AG09309 (cell line): ENCODE measurements at places on chromosomes 16 and 17.

- no peak for DNase-seq
Observed at GRCh38 chr17:31686495-31686894, 172.5 kb downstream of the COPRS start.

DNA sequence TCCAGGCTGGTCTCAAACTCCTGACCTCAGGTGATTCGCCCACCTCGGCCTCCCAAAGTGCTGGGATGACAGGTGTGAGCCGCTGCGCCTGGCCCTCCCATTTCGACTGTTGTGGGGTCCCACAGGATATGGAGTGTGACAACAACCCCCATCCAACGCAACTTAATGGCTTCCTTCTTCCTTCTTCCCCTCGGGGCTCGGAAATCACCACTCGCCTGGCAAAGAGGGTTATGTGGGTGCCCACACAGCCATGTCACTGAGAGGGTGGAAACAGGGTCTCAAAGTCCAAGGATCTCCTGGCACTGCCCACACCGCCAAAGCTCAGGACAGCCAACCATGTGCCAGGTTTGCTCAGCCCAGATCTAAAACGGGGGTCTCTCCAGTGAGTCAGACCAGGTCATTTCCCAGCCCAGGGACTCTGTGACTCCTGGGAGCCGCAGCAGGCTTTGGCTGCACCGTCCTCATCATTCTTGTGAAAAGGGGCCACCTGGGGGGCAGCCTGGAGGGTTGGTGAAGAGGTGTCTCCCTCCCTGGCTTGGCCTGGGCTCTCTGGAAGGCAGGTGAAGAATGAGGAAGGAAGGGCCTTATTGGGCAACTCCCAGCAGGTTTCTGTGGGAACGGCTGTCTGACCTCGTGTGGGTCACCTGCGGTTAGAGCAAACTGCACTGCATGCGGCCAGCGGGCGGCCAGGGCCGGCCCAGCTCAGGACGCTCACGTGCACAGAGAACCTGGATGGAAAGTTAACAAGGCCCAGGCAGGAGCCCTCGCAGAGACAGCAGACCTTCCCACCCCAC lies 25.3 kb upstream of the LITAF start:
- no peak for DNase-seq

DNA sequence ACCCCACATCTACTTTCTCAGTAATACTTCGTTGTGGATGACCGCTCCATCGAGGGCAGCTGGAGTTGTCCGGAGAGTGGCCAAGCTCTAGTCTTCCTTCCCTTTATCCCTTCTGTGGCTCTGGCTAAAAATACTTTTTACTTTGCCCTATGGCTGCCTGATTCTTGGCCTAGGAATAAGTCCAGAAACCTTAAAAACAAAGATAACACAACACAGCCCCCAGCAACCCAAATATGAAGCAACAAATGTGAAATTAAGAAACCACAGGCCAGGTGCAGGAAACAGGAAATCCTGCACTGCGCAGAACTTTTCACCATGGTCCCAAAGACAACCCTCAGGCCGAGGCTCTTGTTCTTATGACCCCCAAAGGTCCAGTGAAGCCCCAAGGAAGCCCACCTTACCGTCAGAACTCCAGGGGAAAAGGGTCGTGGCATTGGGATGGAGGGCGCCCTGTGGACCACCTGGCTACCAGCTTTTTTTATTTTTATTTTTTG lies 26.0 kb downstream of the TK2 start:
- DNase-seq: no peak

- no peak for DNase-seq
Observed at GRCh38 chr17:65531256-65532100, 30.0 kb downstream of the AXIN2 start.

- DNase-seq: no peak
Observed at GRCh38 chr17:45425984-45426413, 6.7 kb downstream of the ARHGAP27 start.

- DNase-seq: no peak
Observed at GRCh38 chr17:80987941-80988461, 3.6 kb upstream of the CHMP6 start.

DNA sequence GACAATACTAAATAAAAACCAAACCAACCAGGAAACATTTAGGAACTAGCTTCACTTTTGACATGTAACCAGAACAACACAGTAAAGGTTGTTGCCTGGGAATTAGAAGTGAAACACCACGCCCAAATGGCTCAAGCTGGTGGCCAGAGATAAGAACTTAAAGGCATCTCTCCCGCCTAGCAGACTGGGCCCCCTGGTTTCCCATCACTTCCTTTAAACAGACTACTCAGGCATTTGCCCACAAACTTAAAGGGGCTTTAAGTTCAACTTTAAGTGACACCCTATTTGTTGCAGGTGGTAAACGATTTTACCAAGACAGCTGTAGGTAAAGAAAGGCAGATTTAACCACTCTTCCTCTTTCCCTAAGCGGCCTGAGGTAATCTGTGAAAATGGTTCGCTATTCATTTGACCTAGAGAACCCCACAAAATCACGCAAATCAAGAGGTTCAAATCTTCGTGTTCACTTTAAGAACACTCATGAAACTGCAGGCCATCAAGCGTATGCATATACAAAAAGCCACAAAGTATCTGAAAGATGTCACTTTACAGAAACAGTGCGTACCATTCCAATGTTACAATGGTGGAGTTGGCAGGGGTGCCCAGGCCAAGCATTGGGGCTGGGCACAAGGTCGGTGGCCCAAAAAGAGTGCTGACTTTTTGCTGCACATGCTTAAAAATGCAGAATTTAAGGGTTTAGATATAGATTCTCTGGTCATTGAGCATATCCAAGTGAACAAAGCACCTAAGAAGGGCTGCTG lies 40.8 kb upstream of the BPTF start:
- DNase-seq: no peak

- peak; percentile 55 for DNase-seq
Observed at GRCh38 chr17:49076573-49077384, 55.8 kb upstream of the B4GALNT2 start.

DNA sequence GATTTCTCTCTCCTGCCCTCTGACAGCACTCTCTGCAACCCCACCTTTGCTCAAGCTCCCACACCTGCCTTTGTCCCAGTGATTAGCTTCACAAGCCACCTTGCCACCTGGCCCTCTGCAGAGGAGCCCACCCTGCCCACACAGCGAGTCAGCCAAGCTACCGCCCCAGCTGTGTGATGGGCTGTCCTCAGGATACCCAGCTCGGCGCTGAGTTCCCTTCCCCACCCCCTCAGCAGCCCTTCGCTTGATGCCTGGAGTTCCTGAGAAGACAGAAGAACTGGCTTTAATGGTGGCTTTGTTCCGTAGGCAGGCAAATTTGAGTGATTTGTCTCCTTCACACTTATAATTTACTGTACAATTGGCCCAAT lies 266.4 kb downstream of the CBLN1 start:
- DNase-seq: no peak

- no peak for DNase-seq
Observed at GRCh38 chr17:73831699-73832098, 187.5 kb upstream of the SDK2 start.

GRCh38 chr16:24217461-24217860 lies 38.7 kb upstream of the CACNG3 start:
- DNase-seq: no peak

DNA sequence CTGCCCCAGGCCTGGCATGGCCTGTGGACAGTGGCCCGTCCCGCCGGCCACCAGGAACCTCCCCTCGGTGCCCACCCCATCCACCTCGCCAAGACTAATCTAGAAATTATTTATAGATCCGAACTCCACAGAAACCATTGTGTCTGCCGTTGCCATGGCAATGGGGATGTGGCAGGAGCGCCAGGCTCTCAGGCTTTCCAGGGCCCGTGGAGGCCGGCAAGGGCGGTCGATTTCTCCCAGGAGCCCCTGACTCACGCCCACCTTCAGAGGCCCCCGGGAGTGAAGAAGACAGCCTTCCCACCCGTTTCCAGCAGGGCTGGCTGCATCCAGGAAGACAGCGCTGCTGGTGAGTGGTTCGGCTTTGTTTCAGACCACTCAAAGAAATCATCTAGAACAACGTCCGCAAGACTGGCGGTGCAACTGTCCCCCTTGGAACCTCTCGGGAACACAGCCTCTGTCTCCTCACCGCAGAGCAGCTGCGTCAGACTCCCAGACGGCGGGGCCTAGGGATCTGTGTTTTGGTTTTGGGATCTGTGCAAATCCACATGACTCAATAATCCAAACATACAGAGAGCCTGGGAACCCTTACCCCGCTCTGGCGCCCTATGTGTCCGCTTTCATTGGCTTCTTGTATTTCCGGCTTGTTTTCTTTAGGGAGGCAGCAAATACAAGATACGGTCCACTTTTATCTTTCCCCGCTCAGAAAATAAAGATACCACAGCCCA lies 48.5 kb upstream of the ZCCHC14 start:
- no peak for DNase-seq

- no peak for DNase-seq
Observed at GRCh38 chr17:33777674-33778073, 477.4 kb upstream of the CCL2 start.

DNA sequence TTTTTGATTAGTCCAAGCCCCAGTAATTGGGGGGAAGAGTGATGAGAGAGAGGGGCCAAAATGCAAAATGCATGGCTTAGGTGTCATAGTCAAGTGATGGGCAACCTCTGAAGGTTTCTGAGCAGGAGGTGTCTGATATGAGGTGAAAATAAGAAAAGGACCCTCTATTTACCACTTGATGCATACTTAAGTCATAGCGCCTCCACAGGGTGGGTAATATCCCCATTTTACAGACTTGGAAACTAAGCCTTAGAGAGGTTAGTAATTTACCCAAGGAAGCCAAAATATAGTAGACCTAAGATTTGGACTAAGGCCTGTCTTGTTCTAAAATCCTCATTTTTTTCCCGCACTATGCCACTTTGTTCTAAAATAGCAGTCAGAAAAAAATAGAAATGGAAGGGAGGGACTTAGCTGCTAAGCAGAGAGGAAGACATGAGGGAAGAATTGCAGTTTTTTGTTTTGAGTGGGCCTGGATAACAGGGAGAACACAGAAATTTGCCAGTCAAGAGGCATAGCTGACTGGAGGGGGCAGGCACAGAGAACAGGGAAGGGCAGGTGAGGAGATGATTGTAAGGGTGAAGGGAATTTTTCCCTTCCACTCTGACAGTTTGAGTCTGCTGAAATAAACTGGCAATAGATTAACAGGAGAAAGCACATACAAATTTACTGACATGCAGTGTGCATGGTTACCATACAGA lies 2.3 kb upstream of the GRB2 start:
- DNase-seq: no peak

DNA sequence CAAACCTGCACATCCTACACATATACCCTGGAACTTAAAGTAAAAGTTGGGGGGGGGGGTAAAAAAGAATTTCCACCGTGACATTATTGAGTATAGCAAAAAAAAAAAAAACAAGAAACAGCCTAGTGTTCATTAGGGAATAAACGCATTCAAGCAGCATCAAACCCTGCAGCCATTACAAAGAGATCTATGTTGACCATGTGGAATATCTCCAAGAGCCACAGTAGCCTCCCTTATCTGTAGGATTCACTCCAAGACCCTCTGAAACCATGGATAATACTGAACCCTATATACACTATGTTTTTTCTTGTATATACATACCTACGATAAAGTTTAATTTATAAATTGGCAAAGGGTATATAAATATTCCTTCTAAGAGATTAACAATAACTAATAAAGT lies 5.6 kb upstream of the BIRC5 start:
- DNase-seq: no peak

- no peak for DNase-seq
Observed at GRCh38 chr17:510226-510917, 157.8 kb upstream of the RPH3AL start.

- DNase-seq: no peak
Observed at GRCh38 chr16:50245417-50246298, 20.7 kb upstream of the ADCY7 start.

DNA sequence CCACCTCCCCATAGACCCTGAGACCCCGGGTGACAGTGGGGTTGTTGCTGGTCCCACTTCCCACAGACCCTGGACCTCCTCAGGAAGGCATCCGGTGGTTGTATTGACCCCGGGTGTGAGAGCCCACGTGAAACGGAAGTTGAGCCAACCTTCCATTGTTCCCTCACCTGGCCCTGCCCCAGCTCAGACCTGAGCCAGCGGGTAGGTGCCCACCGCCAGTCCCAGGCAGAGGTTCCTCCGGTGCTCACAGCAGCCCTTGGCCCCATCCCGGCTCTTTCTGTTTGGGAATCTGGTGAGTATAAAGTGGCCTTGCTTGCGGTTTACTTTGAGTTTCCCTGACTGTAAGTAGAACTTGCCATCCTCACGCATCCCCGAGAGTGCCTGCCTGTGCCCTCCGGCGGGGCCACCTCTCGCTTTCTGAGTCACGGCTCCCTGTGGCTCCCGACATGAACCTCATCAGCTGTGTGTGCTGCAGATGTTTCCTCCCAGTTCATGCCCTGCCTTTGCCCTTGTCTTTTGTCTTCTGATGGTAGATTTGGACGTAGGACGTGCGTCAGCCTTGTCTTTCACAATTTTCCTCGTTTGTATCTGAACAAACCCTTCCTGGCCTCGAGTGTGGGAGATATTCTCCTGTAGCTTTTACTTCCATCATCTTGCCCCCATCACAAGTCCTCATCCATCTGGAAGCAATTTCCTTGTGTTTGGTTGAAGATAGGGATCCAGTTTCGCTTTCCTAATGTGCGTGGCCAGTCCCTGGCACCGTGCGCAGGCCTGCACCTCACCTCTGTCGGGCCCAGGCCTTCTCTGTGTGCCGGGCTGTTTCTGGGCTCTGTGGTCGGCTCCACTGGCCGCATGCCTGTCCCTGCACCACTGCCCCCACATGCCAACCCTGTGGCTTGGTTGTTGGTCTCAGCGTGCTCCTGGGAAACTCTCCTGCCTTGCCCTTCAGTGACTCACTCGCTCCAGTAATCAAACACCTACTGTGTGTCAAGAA lies 76.0 kb downstream of the METRNL start:
- peak; percentile 99 for DNase-seq

DNA sequence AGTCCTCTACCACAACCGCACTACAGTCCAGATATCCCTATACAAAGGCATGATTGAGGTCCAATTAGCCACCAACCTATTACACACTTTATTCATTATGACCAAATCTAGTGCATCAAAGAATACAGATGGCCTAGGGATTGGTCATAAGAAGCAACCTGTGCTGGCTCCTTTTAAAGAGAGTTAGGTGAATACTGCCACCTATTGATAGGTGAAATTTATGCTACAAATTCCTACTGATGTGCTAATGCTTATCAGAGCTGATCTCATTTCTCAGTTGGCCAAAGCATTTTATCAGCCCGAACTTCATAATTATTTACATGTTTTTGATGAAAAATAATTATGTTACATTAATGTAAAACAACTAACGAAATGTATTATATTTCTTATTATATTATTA lies 166.3 kb downstream of the ANKFN1 start:
- peak; percentile 28 for DNase-seq

DNA sequence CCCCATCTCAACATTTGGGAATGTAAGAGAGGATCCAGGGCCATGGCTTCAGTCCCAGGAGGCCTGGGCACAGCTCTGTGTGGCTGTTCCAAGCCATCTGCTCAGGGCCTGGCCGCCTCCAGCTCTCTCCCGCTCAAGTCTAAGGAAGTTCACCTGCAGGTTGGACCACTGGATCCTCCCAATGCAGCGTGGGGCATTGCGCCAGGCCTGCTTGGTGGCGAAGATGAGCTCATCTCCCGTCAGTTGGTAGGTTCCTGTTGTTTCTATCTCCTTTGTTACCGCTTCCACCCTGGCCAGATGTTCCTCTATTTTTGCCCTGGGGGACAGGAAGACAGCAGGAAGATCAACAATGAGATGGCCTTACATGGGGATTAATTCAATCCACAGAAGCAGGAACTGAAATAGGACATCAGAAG lies 17.5 kb downstream of the NOS2 start:
- DNase-seq: no peak

GRCh38 chr17:58310511-58311428 lies 17.8 kb downstream of the TSPOAP1 start:
- DNase-seq: no peak
